ENCODE measurements at places on chromosomes 2 and 18.
A peak's percentile ranks its signal among the peaks of the same experiment; 100 is the strongest.

GRCh38 chr2:223700221-223700620 lies 98.1 kb upstream of the SCG2 start:
- no peak for DNase-seq

DNA sequence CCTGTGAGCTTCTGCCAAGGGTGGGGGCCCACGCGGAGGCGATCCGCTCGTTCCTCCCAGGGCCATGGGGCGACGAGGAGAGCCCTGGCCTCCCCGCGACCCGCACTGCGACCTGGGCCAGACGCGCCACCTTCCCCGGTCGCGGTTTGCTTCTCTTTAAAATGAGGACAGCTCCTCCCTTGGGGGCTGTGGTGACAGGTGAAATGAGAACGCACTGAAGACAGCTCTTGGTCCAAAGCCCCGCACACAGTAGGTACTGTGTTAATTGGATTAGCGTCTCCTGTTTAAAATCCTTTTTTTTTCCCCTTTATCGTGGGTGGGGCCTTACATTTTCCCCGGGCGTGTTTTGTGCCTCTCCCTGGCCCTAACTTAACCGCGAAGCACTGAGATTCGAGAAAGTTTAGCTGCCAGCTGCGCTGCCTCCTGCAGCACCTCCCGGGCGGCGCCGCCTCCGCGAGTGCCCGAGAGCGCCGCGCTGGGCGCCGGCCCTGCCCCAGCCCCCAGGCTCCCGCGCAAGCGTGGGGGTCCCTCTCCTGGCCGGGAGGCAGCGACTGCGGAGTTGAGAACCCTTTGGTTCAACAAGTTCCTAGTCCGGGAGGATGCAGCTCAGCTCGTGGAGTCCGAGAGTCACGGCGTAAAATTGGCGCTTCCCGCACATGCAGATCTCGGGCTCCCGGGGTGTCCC lies 1.1 kb downstream of the HPCAL1 start:
- DNase-seq, result peak; percentile 63

- DNase-seq, result peak; percentile 70
These were observed 60.1 kb downstream of the EMILIN2 start for GRCh38 chr18:2906704-2907549.

GRCh38 chr18:24115628-24116027 lies 23.2 kb upstream of the CABYR start:
- DNase-seq, result no peak

- DNase-seq, result peak; percentile 74
These were observed 253.8 kb downstream of the TGIF1 start for GRCh38 chr18:3703732-3704176.

- DNase-seq, result no peak
These were observed 55.7 kb downstream of the IRS1 start for GRCh38 chr2:226743915-226744314.

DNA sequence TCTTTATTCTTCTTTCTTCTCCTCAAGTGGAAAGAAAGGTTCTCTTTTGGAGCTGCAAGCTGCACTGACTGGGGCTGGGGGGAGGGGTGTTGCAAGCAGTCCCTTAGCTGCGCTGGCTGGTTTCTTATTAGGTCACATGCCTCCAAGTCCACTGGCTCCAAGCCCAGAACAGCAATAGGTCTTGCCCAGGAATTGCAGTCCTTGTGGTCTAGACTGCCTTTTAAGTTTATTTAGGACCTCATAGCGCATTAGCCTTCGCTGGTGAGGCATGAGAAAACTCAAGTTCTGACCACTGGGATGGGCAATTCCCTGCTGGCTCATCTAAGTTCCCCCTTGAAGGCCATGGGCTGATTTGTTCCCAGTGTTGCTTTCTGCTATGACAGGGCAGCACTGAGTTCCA lies 138.6 kb upstream of the SCN7A start:
- DNase-seq, result no peak

DNA sequence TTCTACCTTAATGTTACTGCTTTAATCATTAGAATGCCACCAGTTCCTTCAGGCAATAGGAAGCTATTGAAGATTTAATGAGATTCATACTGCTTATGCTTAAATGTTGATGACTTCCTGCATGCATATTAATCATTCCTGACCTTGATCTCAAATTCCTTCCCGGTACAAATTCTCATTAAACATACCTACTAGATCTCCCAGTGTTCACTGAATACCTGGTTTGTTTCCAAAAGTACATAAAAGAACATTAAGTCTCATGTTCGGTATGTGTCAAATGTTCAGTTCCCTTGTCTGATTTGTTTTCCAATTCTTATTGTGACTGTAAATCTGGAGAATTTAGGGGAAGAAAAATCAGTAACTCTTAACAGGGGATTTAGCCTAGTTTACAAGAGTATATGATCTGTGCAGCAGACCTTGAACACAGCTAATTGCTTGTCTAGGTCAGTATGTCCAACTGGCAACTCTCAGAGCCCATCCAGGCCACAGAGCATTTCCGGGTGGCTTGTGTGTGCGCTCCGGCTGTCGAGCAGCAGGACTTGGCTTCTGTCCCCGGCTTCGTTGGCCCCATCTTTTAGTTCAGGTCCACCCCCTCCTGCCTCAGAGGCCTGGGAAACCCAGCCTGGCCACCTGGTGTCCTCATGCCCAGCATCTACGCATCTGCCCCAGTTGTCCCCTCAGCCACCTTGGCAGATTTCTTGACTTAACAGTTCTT lies 13.1 kb downstream of the METAP1D start:
- DNase-seq, result no peak

DNA sequence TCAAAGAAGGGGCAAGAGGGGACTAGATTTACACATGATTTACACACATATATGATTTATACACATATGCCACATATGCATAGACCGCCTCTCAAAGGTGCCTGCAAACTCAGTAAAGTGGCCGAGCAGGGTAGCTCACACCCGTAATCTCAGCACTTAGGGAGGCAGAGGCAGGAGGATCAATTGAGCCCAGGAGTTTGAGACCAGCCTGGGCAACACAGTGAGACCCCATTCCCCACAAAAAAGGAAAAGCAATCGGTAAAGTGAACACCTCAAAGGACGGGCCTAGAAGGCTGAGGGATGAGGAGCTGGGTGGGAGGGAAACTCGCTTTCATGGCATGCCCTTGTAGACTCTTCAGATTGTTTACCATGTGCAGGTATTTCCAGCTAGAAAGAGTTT lies 5.1 kb downstream of the ANKRD39 start:
- no peak for DNase-seq

GRCh38 chr2:143890798-143891197 lies 629.1 kb downstream of the ZEB2 start:
- DNase-seq, result no peak

DNA sequence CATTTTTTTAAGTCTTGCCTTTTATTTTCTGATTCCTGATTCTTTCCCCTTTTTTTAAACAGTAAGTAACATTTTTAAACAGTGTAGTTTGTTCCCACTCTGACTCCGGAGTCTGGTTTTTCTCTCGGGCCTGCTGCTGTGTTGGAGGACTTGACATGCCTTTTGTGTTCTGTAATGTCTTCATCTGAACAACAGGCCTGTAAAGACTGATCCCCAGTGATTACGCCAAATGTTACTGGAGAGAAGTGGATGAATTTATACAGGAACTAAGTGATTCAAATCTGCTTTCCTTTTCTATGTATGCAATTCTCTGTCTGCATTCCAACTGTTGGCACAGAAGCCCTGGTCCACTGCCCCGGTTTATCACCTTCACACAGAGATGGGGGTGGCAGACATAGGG lies 54.3 kb upstream of the RMDN2 start:
- DNase-seq, result no peak
